ENCODE measurements at places on chromosomes 5 and 9. TPM values are rescaled to one million over a fixed set of nuclear protein-coding genes. Genes with fewer than 3 reads are reported as not detected.

DNA sequence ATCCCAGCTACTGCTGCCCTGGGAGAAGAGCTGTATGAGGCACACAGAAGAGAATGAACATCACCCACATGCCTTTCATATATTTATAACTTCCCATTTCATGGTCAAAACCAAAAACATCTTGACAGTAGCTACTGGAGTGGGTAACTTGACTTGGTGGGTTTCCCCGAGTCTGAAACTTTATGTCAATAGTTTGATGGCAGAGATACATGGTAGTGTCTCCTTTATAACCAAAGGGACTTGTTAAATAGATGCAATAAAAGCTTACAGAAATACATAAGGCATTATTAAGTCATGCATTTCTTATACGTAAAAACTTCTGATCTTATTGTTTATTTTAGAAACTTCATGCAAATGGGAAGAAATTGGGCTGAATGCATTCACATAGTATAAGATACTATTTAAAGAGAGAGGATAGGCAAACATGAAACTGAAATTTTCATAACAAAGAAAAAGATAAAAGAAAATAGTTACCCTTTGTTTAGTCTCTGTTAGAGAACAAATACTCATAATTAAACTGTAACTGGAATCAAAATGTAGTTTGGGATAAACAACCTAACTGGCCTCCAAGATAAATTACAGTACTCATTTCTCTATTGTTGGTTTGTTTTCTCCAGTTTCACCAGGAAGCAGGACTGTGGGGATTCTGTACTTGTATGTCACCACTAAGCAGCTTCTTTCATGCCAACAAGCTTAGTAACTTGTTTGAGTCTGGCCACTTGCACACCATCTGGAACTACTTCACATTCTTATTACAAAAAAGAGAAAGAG lies 459.3 kb upstream of the MEF2C start:
- no peak overlapping the region for H3K27ac ChIP-seq
- no peaks in the 10 kb centered on the region for H3K27me3 ChIP-seq
- DNase-seq: no peak

GRCh38 chr5:32790411-32790951 lies 79.4 kb downstream of the NPR3 start:
- no peaks in the 10 kb centered on the region for H3K4me1 ChIP-seq
- no peak for DNase-seq
- H3K4me3 ChIP-seq: no peak overlapping the region
- H3K27me3 ChIP-seq: no peaks in the 10 kb centered on the region
- no peak overlapping the region for H3K27ac ChIP-seq

GRCh38 chr9:68560071-68560844 lies 19.6 kb upstream of the TMEM252 start:
- H3K36me3 ChIP-seq: no peaks in the 10 kb centered on the region
- no peak overlapping the region for H3K4me3 ChIP-seq
- H3K4me1 ChIP-seq: no peaks in the 10 kb centered on the region
- no peaks in the 10 kb centered on the region for H3K27me3 ChIP-seq

DNA sequence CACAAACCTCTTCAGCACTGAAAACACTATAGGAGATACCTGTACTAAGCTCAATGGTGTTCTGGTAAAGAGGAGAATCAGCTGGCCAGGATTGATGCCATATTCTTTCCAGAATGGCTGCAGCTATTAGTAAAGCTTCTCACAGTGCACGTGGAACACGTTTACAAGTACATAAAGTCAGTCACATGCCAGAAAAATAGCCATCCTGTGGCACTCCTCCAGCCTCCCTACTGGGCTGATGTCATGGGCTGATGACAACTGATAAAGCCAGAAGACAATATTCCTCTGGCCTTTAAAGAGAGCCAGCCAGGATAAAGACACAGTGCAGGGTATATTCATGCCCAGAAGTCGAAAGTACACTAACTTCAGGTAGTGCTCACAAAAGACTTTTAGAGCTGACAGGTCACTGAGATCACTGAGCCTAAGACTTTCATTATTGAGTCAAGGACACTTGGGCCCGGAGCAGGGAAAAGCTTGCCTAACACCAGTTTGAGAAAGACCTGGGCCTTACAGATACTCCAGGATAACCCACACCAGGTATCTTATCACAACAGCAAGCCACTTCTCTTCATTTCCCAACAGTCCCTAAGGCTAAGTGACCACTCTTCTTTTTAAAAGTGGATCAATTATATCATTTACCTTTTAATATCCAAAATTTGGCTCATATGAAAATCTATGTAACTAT lies 29.4 kb downstream of the ABITRAM start:
- no peaks in the 10 kb centered on the region for H3K27me3 ChIP-seq
- DNase-seq: no peak
- H3K36me3 ChIP-seq: no peaks in the 10 kb centered on the region
- no peak overlapping the region for H3K27ac ChIP-seq
- no peak overlapping the region for H3K4me3 ChIP-seq

GRCh38 chr5:179839328-179840256 lies 18.9 kb downstream of the SQSTM1 start:
- peaks cover 37% of the 10 kb centered on the region for H3K4me1 ChIP-seq
- peak overlapping the region; percentile 67 for H3K27ac ChIP-seq
- H3K4me3 ChIP-seq: no peak overlapping the region
- no peaks in the 10 kb centered on the region for H3K27me3 ChIP-seq
- DNase-seq: peak; percentile 87
- H3K36me3 ChIP-seq: peaks cover 20% of the 10 kb centered on the region

DNA sequence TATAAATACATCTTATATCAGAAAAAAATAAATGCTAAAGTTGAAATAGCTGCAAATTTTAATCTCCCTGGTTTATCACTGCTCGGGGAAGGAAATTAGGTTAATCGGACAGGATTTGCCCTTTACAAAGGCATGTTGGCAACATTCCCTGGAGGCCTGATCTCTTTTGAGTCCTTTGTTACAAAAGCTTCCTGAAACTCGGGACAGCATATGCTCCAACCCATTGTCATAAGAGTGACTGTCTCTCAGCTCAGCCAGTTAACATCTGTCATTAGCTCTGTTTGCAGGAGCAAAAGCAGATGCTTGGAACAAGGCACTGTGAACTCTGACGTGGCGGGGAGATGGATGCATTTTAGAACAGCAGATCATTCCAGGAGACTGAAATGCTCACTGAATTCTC lies 80.6 kb downstream of the MYO10 start:
- no peaks in the 10 kb centered on the region for H3K36me3 ChIP-seq
- DNase-seq: no peak
- H3K27ac ChIP-seq: no peak overlapping the region

- no peaks in the 10 kb centered on the region for H3K36me3 ChIP-seq
- no peak overlapping the region for H3K4me3 ChIP-seq
- DNase-seq: no peak
- no peak overlapping the region for H3K27ac ChIP-seq
- no peaks in the 10 kb centered on the region for H3K27me3 ChIP-seq
- H3K4me1 ChIP-seq: no peaks in the 10 kb centered on the region
Observed at GRCh38 chr5:87121304-87122150, 146.2 kb upstream of the RASA1 start.

Gene SPIN1
- 42.8 TPM for total RNA-seq

Gene SPINK4
- total RNA-seq: not detected

Gene FGF18
- total RNA-seq: not detected
